ENCODE measurements at places on chromosomes 13 and 19.

- no peak for DNase-seq
Measured at GRCh38 chr13:45915686-45916439, 64.3 kb upstream of the SIAH3 start.

- peak; percentile 43 for DNase-seq
Measured at GRCh38 chr13:27375686-27376326, 48.6 kb upstream of the GTF3A start.

DNA sequence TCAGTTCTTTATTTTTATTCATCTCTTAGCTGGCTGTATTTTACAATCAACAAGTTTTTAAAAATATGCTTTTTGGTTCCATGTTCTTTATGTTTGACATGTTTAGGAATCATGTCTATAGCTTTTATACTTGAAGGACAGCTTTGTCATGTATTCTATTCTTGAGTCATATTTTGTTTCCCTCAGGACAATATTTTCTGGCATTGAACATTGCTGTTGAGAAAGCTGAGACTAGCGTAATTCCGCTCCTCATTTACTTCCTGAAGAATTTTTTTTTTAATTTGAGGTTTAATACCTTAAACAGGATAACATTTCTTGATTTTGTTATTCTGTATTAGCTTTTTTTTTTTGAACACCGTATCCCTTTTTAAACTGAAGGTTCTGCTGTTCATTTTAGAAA, 53.2 kb downstream of the RB1 start:
- DNase-seq: no peak

DNA sequence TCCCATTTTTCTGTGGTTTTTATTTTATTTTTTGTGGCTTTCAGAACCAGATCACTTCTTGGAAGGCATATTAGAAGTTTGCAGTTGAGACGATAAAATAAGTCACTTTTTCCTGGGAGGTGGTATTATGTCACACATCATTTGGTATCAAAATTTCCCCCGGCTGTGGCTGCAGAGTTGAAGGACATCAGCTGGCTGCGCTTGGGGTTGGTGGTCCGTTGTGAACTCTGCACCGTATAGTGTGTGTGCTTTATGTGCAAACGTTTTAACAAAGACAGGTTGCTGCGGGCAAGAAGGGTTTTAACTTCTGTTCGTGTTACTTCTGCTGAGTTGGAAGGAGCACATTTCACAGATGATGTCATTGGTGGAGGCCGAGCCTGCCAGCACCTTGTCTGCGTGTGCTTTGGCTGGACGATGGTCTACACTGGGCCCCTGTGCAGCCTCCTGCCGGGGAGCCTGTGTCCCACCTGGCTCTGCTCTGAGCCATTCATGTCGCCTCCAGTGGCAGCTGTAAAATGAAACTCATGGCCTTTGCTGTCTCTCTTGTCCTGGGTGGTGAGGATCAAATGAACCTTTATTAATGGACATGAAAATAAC, 9.6 kb downstream of the ATP11A start:
- DNase-seq: no peak

DNA sequence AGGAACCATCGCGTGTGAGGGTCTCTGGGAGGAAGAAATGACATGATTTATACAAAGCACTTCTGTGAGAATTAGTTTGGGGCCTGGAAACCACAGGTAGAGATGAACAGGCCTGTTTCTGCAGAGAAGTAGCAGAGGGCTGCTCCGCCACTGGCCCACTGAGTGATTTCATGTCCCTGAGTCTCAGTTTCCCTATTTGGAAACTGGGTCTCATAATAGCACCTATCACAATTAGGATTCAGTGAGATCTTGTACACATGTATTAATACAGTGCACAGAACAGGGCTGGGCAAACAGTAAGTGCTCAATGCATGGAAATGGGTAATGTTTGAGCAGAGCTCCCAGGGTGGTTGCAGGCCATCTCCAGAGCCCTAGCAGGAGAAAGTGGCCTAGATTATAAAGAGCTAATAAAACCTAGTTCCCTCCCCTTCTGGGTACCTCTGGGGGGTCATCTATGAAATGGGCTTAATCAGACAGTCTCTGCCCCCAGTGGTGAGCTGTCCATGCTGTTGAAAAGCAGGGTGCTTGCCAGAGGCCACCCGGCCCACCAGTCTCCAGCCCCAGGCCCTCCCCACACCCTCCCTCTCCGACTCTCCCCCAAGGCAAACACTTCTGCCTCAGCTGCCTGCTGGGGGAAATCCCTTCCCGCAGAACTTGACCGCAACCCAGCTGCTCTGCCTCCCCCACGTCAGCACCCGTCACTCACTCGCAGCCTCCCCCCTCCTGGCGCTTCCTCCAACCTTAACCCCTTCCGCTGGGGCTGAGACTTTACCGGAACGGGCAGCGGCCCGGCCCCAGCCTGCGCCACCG, 4.5 kb downstream of the BCL3 start:
- peak; percentile 92 for DNase-seq

DNA sequence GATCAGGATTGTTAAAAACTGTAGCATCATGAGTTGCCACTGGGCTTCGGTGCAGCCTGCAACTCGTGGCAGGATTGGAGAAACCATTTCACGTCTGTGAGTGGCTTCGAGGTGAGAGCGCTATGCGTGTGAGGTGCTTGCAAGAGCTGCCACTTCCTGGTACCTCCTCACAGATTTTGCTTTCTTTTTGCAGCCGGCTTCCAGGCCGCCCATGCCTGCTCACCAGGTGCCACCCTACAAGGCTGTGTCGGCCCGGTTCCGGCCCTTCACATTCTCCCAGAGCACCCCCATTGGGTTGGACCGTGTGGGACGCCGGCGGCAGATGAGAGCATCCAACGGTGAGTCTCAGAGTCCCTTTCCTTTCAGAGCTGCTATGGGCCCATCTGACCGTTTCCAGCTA, 57.9 kb upstream of the C1QTNF9 start:
- DNase-seq: no peak

GRCh38 chr13:102677122-102677521, 17.7 kb downstream of the METTL21C start:
- no peak for DNase-seq

GRCh38 chr19:17202249-17202648, 12.9 kb upstream of the USE1 start:
- DNase-seq: no peak

DNA sequence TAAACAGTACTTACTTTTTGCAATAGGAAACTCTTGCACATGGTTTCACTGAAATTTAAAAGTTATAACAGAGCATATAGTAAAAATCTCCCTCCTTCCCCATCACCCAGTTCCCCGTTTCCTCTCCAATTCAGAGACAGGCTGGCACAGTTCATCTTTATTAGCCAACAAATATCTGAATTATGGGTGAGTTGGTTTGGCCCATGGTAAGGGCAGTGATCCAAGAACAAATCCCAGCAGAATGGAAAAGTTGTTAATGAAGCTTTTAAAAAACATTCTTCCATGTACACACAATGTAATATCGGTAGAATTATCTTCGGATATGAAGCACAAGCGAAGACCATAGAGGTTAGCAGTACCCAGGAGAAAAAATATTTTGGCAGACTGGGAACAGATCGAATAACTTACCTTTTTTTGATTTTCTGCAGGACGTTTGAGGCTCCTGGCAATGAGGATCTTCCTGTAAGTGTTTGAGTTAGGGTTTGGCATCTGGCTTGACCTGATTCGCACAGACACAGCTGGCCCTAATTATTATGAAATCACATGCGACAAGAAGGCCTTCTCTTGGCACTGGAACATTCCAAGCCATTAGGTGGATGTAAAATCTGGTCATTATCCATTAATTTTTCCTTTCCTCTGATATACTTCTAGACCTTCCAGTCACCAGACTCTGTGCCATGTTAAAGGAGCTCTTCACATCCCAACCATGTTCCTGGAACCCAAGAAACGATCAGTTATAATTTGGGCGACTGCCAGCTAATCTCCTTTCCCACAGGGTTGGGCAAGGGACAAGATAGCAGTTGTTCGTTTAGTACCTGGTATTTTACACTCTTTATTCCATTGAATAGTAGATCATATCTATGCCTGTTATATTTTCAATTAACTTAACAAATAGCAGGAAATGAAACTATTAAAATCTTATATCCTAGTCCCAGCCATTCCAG, 139.4 kb upstream of the TSC22D1 start:
- no peak for DNase-seq

DNA sequence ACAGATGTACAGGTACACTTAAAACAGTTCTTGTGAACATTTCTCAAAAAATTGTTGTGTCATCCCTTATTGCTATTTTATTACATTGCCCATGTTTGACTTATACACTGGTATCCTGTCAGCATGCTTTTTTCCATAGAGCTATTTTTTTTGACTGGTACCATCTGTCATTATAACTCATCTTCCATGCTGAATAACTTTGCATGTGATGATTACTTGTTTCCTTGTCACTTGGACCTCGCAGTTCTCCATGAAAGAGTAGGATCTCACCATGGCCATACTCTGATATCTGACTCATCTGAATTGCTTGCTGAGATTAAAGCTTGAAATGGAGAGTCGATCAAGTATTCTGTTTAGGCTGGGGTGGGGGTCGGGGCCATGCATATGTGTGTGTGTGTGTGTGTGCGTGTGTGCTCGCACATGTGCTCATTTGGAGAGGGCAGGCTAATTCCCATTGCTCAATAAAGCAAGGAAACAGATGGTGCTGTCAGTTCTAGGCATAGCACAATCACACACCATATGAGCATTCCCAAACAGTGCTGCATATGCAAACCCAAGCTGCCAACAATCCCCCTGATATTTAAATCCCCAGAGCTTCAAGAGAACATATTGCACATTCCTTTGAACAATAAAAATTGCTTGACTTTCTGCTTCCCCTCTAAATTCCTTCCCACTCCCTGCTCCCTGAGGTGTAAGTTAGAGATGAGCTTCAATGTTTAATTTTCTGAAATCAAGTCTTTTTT, 62.9 kb downstream of the NHLRC3 start:
- DNase-seq: no peak

DNA sequence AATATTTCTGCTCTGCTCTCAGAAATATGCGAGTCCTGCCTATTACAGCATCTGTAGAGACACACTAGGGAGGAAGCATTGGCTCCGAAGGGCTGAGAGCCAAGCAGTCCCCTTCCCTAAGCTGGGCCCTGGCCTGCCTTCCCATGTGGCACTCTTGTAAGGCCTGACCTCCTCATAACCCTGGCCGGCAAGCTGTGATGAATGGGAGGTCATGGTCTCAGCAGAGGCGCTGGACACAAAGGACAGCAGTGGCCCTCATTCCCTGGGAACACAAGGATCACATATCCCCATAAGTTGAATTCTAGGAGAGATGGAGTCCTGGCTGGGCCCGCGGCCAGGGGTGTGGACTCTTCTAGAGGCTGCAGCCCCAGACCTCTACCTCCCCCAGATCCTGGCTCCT, 483.3 kb downstream of the ZNF536 start:
- no peak for DNase-seq

DNA sequence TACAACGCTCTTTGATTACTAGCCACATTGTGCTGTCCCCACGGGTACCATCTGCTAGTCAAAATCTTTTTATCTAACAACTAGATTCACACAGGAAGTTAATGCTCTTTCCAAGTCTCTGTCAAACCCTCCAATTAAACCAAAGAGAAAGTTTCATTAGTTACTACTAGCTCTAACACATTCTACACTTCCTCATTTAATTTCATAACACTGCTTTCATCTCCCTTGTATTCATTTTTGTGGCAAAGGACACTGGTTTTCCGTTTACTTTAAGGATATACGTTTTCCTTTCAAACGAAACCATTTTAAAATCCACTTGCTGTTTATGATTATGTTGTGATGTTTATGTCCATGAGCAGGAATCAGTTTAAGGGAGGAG, 5.3 kb downstream of the DYRK1B start:
- DNase-seq: no peak

DNA sequence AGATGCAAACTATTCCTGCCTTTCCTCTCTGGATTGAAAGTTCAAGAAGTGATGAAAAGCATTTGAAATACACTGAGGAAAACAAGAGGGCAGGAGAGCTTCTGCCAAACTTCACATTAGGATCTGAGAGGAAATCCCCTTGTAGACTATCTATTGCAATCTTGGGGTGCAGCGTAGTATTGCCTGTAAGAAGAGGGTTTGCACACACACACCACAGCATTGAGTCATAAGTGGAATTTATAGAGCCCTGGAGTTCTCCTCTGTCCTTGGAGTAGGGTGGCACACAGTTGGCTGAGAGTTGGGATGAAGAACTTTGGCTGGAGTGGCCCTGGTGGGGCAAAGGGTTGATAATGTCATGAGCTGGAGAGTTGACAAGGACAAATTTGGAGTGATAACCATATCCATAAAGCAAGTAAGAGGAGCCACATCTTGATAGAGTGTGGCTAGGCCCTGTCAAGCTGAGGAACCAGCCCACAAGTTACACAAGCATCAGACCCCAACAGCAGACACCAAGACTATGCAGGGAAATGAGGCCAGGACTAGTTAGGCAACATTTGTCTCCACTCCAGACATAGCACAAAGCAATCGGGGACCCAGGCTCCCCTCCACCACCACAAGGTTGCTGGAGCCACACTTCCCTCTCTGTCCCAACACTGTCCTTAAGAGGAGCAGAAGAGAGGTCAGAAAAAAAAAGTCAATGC, 520.9 kb downstream of the KLF5 start:
- no peak for DNase-seq

GRCh38 chr13:29963089-29963488, 112.7 kb upstream of the UBL3 start:
- no peak for DNase-seq

Data from HTR-8/SVneo (cell line).